ENCODE measurements at places on chromosomes 6 and 20.

DNA sequence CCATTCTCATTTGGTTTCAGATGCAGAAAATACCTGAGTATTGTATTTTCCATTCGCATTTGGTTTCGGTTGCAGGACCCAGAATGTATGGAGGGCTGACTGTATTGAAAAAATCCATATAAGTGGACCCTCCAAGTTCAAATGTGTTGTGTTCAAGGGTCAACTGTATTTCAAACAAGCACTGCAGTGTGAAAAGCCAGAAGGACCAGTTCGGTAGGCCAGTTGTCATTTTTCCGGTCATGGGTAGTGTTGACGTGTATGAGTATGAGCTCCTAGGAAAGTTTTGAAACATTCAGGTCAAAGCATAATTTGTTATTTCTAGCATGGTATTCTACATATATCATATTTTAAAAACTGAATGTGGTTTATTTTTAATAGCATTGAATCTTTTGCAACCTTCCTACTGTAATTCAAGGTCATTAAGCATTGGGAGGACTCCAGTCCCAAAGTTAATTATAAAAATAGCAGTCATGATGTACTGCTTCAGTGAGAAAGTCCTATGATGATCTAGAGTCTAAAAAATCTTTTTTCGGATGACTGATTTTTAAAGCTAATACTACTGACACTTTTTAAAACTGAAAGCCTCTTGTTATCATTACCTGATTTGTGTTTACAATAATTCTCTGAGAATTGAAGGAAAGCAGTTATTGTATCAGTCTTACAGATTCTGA is 18.9 kb downstream of the NHSL1 start:
- no peak for DNase-seq

GRCh38 chr6:42449917-42450476 is 1.7 kb downstream of the TRERF1 start:
- DNase-seq: no peak

DNA sequence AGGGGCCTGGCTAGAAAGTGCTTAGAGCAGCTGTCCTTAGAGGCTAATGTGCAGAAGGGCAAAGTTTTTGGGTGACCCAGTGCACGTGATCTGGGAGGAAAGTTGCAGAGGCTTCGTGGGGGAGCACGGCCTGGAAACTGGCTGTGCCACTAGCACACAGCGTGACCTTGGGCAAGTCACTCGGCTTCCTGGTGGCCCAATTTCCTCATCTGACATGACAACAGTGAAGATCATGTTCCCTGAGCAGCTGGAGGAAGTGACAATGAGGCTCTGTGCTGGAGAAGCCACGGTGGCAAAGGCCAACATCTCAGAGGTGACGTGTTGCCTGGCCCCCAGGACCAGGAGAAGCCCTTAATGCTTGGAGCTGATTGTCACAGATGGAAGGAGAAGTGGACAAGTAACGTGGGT is 99.5 kb downstream of the FOXC1 start:
- no peak for DNase-seq

DNA sequence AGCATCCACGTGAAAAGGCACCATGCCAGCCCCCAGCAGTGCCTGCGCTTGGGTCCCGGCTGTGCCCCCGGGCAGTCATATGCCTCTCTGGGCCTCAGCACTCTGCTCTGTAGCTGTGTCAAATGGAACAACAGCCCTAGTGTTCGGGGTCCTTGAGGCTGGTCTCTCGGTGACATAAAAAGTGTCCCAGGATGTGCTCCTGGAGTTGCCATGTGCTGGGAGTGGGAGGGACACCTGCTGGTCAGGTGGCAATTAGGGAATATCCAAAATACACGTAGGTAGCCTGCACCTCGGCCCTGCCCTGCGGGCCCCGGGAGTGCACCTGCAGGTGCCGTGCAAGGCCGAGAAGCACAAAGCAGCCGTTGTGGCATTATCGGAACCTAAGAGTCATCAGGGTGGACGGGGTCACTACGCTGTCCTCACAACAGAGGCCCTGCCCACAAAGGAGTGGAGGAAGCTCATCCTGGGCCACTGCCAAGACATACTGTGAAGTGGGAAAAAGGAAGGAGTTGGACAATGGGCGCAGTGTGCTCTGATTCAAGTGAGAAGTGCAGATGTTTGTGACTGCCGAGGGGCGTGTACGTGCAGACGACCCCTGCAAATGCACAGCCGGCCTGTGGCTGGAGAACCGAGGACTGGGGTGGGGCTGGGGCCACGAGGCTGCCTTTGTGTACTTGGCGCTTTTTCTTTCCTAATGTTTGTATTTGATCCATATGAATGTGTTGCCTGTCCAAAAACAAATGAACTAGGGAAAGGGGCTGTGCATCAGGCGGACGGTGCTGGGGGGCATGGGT is 24.6 kb downstream of the SLCO4A1 start:
- no peak for DNase-seq

- no peak for DNase-seq
These were observed 241.2 kb downstream of the TTLL2 start for GRCh38 chr6:167565884-167566599.

GRCh38 chr6:36662827-36663256 is 15.7 kb upstream of the CDKN1A start:
- no peak for DNase-seq

- DNase-seq: no peak
These were observed 73.9 kb downstream of the DHX35 start for GRCh38 chr20:39036011-39036410.

DNA sequence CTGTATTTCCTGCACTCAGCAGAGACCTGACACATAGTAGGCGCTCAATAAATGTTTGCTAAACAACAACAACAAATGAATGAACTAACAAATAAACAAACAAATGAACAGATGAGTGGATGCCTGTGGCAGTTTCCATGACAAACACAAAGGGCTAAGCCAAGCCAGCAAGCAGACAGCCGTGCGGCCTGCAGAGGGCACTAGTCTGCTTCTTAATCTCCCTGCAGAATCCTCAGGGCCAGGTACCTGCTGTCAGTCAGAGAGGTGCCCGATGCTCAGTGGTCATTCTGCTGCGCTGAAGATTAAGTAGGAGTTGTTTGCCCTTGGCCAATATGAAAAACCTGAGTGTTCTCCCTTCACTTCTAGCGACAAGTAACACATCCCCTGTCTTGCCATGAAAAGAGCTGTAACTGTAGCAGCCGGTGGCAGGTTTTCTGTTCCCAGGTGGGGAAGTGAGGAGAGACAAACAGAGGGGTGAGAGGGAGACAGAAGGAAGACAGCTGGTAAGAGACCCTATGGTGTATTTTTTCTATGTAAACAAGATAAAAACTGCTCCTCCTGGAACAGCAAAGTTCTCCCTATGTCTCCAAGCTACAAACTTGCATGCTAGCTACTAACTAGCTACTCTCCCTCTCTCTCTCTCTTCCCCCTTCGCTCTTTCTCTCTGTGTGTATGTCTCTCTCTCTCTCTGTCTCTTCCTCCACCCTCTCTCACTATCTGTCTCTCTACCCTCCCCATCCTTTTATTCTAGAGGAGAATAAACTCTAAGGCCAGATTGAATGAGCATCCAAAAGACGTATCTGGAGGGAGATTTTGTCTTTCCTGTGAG is at the start of gene MC3R:
Gene MC3R, plus strand, starts transcription at position 779 of the 829 bp plus-strand sequence. CDS start 112 bp downstream, outside the sequence.
- no peak for DNase-seq

DNA sequence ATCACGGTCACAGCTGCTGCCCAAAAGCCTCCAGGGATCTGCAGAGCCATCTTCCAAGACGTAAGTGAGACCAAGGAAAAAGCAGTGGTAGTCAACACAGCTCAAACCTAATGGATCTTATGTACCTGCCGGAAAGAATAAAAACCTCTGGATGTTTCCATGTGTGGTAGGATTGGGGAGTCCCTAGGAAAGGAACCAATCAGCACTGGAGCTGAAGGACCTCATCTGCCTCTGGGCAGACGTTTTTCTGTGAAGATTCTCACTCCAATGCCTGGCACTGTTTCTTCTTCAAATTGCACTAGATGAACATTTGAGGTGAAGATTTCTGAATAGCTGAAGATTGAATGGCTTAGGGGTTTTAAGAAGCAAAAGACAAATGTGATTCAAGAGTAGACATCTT is at the start of gene HLA-DQB2:
Gene HLA-DQB2, minus strand, starts transcription at position 112 of the 400 bp plus-strand sequence. Its CDS starts 62 bp downstream, at position 50.
- no peak for DNase-seq

- DNase-seq: no peak
These were observed 11.1 kb upstream of the ITPR3 start for GRCh38 chr6:33610067-33610466.

GRCh38 chr20:61521687-61522420 is 269.8 kb downstream of the CDH4 start:
- DNase-seq: no peak

DNA sequence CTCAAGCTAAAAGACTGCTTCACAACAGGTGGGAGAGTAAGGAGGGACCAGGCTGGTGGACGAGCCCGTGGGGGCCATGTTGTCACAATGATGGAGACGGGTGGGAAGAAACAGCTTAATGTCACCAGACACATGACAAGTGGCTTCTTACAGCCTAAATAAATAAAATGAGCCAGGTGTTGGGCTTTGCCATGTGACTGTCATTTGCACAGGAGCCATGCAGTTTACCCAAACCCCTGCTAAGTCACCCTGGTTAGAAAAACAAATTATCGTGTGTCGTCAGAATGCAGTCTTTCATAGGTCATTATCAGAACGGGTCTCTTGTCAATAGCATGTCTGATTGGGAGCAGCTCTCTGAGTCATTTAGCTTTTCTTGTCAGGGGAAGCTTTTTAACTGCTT is 18.5 kb downstream of the BTBD3 start:
- no peak for DNase-seq

GRCh38 chr20:24953621-24954133 is 4.6 kb downstream of the CST7 start:
- DNase-seq: no peak

- no peak for DNase-seq
These were observed 50.0 kb upstream of the DST start for GRCh38 chr6:56692523-56693245.

GRCh38 chr6:126148853-126149252 is 162.5 kb downstream of the TRMT11 start:
- no peak for DNase-seq

GRCh38 chr6:150025201-150025917 is at the start of gene RAET1L:
Gene RAET1L (minus strand): TSS chr6:150025532. CDS start chr6:150025471, 61 bp downstream.
- DNase-seq: no peak

- DNase-seq: no peak
These were observed 120.4 kb downstream of the TPBG start for GRCh38 chr6:82484001-82484400.

GRCh38 chr6:48894469-48894868 is 568.6 kb downstream of the MMUT start:
- DNase-seq: no peak

DNA sequence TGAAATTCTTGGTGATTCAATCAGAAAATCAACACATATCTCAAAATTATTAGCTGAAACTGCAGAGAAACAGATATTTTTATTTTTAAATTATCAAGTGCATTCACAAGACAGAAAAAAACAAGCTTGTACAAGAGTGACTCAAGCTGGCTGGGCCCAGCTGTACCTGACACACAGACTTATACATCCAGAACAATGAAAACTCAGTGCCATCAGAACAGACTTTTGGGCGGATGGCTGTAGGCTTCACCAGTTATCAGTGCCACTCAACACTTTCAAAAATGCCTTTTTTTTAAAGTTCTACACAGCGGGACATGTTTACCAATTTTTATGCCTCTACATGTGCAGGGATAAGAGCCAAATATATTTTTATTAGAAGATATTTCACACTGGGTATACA is 102.8 kb downstream of the MYB start:
- DNase-seq: no peak

GRCh38 chr6:116118608-116119007 is 7.3 kb downstream of the COL10A1 start:
- DNase-seq: no peak

GRCh38 chr6:71312089-71312488 is 23.5 kb downstream of the OGFRL1 start:
- no peak for DNase-seq

DNA sequence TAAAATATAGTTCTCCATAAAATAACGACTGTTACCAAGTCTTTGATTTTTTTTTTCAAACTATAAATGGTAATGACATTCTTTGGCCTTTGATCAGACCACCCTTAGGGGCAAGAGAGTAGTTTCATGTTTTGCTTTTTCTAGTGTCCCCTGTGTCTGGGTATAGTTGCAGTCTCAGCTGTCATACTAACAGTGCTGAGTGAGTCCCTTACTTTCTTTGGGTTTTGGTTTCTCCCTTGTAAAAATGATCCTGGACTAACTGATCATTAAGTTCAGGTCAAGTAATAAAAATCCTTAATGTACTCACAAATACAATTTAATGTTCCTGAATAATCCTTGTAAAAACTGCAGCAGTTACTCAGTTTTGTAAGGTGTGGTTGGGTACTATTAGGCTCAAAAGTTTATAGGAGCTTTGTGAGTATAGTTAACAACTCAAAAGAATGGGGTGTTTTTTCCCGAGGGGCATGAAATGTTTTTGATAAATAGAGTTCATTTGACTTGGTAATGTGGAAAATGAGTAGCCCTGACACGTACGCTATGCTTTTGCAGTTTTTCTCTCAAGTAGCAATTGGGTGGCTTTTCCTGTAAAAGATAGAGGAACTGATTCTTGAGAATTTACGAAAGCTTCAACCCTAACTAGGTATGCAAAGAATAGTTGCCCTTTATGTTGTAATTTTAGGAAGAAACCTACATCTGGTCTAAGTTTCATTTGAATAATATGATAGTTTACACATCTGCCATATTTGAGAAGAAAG is 6.2 kb downstream of the PTPN1 start:
- no peak for DNase-seq

DNA sequence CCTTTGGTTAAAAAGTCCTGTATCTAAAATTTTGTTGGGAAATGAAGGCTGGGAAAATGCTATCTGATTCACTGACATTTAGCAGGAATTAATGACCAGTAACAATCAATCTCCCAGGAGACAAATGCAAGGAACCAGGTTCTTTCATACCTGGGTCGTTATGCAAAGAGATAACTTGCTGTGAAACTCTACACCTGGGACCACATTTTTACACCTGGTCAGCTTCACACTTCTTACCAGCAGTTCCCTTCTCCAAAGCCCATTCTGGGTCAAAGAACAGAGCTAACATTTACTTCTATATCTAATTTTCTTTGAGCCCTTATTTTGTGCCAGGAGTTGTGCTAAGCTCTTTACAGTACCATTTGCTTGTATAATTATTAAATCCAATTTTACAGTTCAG is 27.4 kb upstream of the STXBP5 start:
- no peak for DNase-seq

GRCh38 chr6:11206576-11206975 is 25.9 kb downstream of the NEDD9 start:
- no peak for DNase-seq

GRCh38 chr6:43129434-43130194 is 41.5 kb upstream of the SRF start:
- no peak for DNase-seq

- DNase-seq: no peak
These were observed 638 bp downstream of the MDN1 start for GRCh38 chr6:89818977-89819335.

GRCh38 chr20:2946988-2947961 is 74.0 kb downstream of the PTPRA start:
- DNase-seq: no peak

- no peak for DNase-seq
These were observed at the start of gene RBBP8NL for GRCh38 chr20:62427172-62428001. Gene RBBP8NL (minus strand): TSS chr20:62427539. CDS start chr20:62419647, 7,892 bp downstream.

GRCh38 chr20:50052550-50053361 is 60.2 kb downstream of the UBE2V1 start:
- no peak for DNase-seq

GRCh38 chr6:17278289-17279063 is 2.7 kb upstream of the RBM24 start:
- DNase-seq: no peak

GRCh38 chr6:23180504-23181293 is 611.3 kb downstream of the HDGFL1 start:
- no peak for DNase-seq
